T-helper 17 cell (primary cell): ENCODE measurements at places on chromosomes 13 and 19.

- no peak for DNase-seq
Measured at GRCh38 chr19:36401475-36401874, 17.0 kb downstream of the ZFP82 start.

GRCh38 chr13:35923347-35923746 is 207.8 kb downstream of the DCLK1 start:
- DNase-seq: no peak

DNA sequence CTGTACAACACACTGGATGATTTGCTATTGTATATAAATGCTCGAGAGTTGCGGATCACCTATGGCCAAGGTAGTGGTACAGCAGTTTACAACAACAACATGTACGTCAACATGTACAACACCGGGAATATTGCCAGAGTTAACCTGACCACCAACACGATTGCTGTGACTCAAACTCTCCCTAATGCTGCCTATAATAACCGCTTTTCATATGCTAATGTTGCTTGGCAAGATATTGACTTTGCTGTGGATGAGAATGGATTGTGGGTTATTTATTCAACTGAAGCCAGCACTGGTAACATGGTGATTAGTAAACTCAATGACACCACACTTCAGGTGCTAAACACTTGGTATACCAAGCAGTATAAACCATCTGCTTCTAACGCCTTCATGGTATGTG is 21.5 kb downstream of the OLFM4 start:
- no peak for DNase-seq

- DNase-seq: peak; percentile 77
Measured at GRCh38 chr19:862581-863314, 3.3 kb downstream of the CFD start.

GRCh38 chr19:51006406-51006805 is 5.0 kb upstream of the KLK8 start:
- DNase-seq: no peak

DNA sequence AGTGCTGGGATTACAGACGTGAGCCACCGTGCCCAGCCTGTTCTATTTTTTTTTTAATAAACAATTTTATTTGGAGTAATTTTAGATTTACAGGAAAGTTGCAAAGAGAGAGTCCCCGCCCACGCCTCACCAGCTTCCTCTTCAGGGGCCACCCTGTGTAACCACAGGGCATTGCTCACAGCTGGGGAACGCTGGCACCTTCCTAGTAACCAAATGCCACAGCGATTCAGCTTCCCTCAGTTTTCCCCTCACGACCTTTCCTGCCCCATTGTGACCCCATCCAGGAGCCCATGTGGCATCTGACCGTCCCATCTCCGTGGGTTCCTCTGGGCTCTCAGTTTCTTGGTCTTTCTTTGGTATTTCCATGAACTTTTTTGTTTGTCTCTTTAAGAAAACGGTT is 83.9 kb downstream of the GNG7 start:
- no peak for DNase-seq

- no peak for DNase-seq
Measured at GRCh38 chr13:24614306-24615080, 65.7 kb upstream of the ATP12A start.

DNA sequence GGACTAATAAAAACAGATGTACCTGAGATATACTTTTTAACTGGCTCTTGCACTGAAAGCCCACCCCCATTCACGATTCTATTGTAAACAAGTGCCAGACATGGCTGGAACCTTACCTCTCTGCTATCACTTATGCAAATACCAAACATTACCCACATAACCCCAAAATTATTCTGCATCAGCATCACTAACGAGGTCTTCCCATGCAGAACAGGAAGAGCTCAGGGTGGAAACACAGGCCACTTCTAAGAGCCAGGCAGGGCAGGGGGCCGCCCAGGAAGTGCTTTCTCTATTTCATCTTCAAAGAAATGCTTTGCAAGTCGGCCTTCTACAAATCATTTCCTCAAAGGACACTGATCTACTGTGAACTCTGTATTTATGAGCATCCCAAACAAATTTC is 7.3 kb downstream of the IRS2 start:
- DNase-seq: peak; percentile 57

DNA sequence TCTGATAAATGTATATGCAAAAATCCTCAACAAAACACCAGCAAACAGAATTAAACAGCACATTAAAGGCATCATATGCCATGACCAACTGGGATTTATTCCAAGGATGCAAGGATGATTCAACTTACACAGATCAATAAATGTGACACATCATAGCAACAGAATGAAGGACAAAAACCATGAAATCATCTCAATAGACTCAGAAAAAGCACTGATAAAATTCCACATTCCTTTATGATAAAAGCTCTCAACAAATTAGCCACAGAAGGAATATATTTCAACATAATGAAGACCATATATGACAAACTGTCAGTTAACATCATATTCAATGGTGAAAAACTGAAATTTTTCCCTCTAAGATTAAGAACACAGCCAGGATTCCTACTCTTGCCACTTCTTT is 691.6 kb downstream of the DIAPH3 start:
- no peak for DNase-seq

GRCh38 chr13:80140685-80141084 is 200.2 kb downstream of the SPRY2 start:
- DNase-seq: no peak
